ENCODE measurements at places on chromosomes 11 and 22.

GRCh38 chr11:124919898-124920297 is 848 bp downstream of the HEPN1 start:
- no peak for DNase-seq

GRCh38 chr11:114182471-114183043 is 113.6 kb upstream of the NNMT start:
- no peak for DNase-seq

- DNase-seq: no peak
Observed at GRCh38 chr11:108322666-108323065, 99.8 kb downstream of the ATM start.

GRCh38 chr11:35103366-35104208 is 35.4 kb upstream of the CD44 start:
- DNase-seq: no peak

- no peak for DNase-seq
Observed at GRCh38 chr11:121669422-121669821, 216.7 kb upstream of the SORL1-AS1 start.
